NAMALWA (cell line): ENCODE measurements at places on chromosomes 1 and 21.
A peak's percentile ranks its signal among the peaks of the same experiment; 100 is the strongest.

- no peak for DNase-seq
Measured at GRCh38 chr1:230143534-230143933, 76.5 kb downstream of the GALNT2 start.

GRCh38 chr1:211327346-211327921 is 801 bp downstream of the TRAF5 start:
- DNase-seq: peak; percentile 62

GRCh38 chr1:200354243-200354642 is 55.6 kb downstream of the ZNF281 start:
- DNase-seq: no peak

- DNase-seq: no peak
Measured at GRCh38 chr1:23489842-23490241, 5.9 kb upstream of the ASAP3 start.

DNA sequence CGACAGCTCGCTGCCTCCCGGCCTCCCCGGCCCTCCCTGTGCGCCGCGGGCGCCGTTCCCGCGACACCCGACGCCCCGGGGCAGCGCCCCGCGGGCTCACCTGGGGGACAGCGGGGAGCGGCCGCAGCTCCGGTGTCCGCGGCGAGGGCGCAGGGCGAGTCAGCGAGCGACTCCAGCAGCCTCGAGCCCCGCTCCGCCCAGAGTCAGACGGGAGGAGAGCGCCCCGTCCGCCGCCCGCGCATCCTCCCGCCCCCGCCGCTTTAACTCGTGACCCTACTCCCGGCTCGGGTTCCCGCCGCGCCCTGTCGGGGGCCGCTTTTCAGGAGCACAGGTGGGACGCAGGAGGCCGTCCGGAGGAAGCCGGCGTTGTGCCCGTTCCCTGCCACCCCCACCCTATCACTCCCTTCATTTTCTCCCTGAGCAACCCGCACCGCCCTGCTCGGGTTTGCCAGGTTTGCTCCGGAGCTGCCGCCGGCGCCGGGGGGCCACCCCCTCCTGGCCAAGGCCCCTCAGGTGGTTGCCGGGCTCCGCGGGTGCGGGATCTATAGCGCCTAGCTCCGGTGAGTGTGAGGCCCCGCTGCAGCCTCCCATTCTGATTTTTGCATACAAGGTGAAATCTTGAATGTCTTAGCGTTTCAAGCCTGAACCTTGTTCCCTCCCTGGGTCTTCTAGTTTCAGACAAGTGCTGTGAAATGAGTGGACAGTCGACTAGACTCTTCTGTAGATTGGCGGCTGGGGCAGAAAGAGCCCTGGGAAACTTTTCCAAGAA is at the start of gene MCOLN3:
MCOLN3 (minus strand) TSS at position 205 of the 769 bp plus-strand sequence. CDS start 3,140 bp downstream, outside the sequence.
- DNase-seq: no peak

DNA sequence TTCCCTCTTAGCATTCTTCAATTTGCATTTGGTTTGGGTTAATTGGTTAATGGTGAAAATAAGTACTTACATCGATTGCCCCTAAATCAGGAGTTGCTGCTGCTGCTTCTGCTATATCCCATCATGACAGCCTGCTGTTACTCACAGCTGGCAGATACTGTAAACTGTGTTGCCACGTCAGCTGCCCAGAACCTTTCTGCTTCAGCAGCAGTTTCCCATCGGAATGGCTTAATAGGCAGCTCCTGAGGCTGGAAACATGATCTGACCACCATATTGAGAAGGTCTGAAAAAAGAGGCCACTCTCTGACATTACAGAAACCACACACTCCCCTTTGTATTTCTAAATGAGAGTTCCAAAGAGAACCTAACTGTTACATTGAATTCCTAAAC is 14.3 kb upstream of the SEC16B start:
- no peak for DNase-seq

- DNase-seq: no peak
Measured at GRCh38 chr1:235670157-235670776, 20.7 kb upstream of the GNG4 start.

GRCh38 chr21:35319684-35320283 is 270.7 kb upstream of the RUNX1 start:
- DNase-seq: peak; percentile 5

DNA sequence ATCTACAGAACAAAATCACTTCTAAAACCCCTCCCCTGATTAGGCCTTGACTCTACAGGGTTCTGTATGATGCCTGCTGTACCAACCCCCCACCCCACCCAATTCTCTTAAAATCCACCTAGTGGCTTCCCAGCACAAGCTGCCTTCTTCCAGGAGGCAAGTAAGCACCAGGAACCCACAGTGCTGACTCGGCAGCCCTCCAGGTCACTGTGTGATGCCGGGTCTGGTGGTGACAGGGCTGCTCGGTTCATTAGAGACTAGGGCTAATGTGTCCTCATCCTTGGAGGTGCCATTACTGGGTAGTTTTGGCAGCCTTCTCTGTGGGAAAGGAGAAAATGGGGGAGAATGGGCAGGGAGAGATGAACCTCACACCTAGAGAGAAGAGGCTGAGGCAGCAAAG is 363.5 kb downstream of the PTPRU start:
- no peak for DNase-seq

- no peak for DNase-seq
Measured at GRCh38 chr1:240304466-240304865, 212.8 kb downstream of the FMN2 start.

- DNase-seq: no peak
Measured at GRCh38 chr1:51097171-51097570, 4.9 kb upstream of the C1orf185 start.

DNA sequence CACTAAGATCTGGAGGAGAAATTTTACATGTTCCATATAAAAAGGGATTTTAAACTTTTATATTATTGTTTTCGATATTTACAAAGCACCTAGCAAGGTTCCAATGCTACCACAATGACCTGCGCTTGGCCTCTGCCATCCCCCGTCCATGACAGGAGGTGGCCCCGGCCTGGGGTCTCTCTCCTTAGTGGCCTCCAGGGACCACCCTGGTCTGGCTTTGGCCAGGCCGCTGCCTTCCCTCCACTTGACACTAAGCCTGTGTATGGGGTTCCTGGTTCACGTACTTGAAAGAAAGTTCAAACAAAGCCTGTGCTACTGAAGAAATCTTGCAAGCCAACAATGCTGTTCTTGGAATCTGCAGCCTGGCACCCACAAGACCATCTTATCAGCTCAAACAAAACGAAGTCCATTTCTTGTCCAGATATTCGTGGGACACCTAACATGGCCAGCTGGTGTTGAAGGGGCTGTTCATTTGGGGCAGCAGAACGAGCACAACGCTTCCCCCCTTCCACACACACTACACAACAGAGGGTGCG is 12.8 kb downstream of the PRDM15 start:
- peak; percentile 37 for DNase-seq

DNA sequence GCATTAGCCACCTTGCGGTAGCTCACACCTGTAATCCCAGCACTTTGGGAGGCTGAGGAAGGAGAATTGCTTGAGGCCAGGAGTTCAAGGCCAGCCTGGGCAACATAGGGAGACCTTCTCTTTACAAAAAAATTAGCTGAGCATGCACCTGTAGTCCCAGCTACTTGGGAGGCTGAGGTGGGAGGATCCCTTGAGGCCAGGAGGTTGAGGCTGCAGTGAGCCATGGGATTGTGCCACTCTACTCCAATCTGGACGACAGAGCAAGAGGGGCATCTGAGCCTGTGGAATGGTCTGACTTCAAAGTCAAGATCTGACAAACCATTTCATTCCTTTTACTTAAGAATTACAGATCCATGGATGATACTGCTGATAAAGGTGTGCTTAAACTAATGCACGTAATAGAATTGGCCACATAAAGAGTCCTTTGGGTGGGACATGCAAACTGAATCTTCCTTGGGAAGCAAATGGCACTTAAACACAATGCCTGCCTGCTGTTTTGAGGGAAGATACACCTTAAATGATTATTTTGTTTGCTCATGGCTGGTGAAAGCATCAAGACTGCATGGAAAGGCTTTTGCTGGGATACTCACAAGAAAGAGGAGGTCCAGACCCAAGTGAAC is 2.5 kb upstream of the TMEM201 start:
- DNase-seq: no peak

DNA sequence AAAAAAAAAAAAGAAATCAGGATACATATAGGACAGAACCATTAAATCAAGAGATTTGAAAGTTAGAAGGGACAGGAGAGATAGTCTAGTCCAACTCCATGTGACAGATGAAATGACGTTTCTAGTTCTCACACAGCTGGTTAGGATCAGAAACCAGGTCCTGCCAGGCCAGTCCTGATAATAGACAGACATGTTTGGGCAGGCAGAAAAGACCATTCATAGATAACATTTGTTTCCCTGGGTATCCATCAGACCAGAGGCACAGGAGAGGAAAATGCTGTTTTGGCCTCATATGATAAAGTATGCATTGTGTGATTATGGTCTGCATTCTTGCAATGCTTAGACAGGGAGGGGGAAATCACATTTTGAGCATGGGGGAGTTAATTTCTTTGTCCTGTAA is 29.3 kb downstream of the ZBTB8B start:
- DNase-seq: no peak
